Anterior cingulate cortex (tissue), 58 donors: ENCODE measurements at places on chromosomes 12 and 14.

- DNase-seq = no peak
Measured at GRCh38 chr12:77042833-77043232, 22.5 kb downstream of the E2F7 start.

DNA sequence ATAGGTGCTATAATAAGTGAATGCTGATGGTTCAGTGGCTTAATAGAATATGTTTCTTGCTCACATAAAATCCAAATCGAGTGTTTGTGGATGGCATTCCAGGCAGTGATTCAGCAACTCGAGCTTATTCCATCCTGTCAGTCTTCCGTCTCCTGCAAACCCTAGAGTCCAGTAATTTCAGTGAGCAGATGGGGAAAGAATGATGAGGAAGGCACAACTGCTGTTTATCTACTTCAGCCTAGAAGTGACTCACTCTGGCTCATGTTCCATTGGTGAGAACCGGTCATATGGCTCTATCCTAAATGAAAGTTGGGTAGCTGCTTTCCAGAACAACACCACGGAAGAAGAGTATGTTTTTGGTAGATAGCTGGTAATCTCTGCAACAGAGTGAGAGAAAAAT, 421.8 kb upstream of the PDE3A start:
- no peak for DNase-seq

GRCh38 chr12:68853396-68854077, 45.6 kb downstream of the MDM2 start:
- DNase-seq = no peak

DNA sequence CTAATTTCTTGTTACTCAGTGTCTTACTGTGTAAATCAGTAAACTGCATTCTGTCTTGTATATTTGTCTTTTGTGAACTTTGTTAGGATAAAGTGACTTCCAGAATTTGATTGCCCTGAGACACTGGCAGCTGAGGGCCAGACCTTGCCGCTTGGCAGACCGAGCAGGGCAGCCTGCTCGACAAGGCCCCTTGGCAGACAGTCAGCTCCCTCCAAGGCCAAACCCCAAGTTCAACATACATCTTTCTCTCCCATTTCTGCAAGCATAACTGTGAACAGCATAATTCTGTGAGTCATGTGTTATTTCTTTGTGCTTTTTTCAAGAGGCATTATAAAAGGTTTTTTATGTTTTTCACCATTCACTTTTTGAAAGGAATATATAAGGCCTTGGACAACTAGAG, 39.2 kb upstream of the BMAL2 start:
- no peak for DNase-seq

GRCh38 chr14:56199982-56200577, 81.9 kb downstream of the PELI2 start:
- no peak for DNase-seq

DNA sequence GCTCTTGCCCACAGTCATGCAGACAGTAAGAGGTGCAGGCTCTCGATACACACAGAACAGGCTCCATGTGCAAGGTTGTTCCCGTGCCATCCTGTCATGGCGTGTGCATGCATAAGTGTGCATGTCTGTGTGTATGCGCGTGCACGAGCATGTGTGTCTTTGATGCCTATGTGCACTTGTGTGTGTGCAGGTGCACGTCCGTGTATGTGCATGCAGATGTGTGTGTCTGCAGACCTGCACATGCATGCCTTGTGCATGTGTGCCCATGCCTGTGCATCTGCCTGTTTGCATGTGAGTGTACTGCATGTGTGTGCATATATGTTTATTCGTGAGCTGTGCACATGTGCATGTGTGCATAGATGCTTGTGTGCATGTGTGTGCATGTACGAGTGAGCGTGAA, 309.8 kb downstream of the TMEM121 start:
- DNase-seq = no peak

- no peak for DNase-seq
Measured at GRCh38 chr12:106106061-106106566, 32.6 kb downstream of the NUAK1 start.

DNA sequence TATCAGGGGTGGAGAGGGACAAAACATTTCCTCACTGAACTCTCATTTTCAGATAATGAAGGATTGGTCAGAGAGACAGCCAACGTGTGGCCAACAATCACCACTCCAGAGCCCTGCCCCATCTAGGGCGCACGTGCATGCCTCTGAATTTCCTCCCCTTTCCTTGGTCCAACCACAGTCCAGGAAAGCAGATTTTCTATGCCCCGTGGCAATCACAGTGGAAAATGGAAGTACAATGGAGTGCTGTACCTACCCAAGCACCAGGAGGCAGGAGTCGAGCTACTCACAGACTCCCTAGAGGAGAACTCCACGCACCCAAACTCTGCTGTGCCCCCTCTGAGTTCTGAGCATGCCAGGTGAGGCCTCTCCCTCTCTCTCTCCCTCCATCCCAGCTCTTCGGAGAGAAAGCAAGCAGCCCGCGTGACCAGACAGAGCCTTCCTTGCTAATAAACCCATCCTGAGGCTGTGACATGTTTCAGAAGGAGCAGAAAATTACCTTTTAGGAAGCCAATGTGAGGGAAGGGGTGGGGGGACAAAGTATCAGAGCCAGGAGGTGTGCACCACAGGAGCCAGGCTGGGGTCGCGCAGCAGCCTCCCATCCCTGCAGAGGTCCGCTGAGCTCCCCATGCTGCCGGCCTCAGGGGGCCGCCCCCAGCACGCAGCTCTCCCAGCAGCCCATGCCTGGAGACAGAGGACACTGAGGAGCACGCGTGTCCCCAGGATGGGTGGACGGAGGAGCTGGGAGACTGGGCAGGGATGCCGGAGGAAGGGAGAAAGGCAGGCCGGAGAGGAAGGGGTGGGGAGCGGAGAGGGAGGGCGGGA, 73.4 kb downstream of the PITPNM2 start:
- DNase-seq = no peak

- DNase-seq = no peak
Measured at GRCh38 chr12:53292426-53292825, 2.9 kb upstream of the PFDN5 start.

DNA sequence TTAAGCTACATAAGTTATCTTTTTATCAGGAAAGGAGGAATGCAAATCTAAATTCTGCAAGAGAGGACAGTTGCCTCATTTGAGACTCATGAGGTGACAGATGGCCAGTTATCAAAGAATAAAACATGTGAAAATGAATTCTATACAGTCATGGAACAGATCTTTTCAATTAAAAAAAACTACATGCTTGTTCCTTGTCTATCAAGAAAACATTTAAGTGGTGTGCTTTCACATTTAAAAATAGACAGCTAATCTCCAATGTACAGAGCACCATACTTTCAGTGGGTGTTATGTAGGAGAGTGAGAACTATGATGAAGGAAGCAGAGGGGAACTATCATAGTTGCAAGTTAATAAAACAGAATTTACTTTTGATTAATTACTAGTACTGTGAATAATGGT, 76.7 kb upstream of the TTC7B start:
- DNase-seq = no peak
